ENCODE measurements at places on chromosomes 1 and 21.

DNA sequence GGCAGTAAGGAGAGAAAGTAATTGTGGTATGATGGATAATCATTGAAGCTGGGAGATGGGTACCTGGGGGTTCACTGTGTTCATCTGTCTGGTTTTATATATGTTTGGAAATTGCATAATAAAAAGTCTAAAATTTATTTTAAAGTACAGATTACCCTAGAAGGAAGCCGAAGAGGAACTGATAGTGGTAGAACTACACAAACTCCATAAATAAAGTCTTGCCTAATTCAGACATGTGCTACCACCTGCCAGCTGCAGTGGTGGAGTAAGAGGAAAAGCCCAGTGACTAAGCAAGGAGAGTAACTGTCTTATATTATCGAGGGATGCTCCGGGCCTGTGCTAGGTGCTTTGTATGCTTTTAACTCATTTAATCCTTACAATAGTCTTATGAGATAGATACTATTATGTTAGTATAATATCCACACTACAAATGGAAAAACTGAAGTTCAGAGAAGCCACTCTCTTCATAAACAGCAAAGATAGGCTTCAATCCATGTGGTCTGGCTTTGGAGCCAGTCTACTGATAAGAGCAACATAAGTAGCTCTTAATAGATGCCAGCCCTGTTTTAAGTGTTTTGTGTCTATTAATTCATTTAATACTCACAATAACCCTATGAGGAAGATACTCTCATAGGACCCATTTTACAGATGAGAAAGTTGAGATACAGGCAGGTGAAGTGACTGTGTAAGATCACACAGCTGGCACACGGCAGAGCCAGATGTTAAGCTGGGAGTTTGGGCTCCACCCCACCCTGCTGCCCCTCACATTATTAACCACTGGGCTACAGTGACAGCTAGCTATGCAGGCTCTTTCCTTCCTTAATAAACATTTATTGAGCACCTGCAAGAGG lies 56.8 kb upstream of the HNRNPU start:
- DNase-seq, result no peak

GRCh38 chr1:43973981-43974442 lies 748 bp upstream of the ATP6V0B start:
- DNase-seq, result no peak

GRCh38 chr1:226994586-226995364 lies 54.7 kb downstream of the COQ8A start:
- DNase-seq, result no peak

- no peak for DNase-seq
Measured at GRCh38 chr1:100494393-100495084, 43.4 kb upstream of the GPR88 start.

DNA sequence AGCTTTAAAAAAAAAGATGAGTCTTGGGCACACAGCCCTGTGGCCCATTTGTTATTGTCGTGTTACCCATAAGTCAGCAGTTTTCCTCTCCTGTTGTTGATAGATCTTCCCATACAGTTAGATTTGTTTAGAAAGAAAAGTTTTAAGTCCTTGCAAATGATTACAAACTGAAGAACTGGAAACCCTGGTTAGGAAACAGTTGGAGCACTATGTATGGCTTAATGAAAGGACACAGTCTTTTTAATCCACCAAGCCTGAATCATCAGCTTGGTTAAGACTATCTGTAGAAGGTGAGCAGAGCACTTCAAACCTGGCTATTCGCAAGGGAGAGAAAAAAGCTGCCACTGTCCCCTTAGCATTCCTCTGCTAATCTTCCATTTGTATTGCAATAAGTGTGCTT lies 241.0 kb downstream of the DISC1 start:
- DNase-seq, result no peak

GRCh38 chr21:15604413-15604812 lies 125.4 kb upstream of the USP25 start:
- no peak for DNase-seq

DNA sequence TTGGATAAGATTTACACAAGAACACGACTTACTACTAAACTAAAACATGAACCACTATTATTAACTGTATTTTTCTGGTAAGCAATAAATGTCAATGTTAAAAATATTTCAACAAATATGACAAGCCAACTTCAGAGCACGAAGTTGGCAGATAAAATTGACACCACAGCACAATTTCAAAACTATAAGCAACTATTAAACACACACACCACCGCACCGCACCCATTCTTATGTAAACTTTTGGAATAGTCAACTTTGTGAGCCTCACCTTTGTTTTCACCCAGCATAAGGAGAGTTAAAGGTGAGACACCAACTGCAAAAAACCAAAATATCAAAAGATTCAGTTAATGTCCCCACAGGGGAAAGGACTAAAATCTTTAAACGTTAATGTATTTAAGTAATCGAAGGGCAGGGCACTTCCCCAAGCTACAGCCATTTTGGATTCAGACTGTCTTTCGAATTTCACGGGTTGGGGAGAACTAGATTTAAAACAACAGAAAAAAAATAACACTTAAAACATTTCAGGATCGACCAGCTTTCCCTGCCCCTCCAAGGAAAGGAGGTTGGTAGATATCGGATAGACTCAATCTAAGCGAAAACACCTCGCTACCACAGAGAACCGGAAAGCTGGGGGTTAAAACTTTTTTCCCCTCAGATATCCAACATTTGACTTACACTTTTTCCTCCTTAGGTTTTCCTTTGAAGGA lies 872 bp downstream of the GPBP1L1 start:
- DNase-seq, result no peak

- no peak for DNase-seq
Measured at GRCh38 chr1:12258272-12258671, 28.4 kb downstream of the VPS13D start.

GRCh38 chr1:90387805-90388204 lies 329.3 kb downstream of the BARHL2 start:
- DNase-seq, result no peak
